Activated T-helper 1 cell treated with Interleukin-2 at 50 U/mL for 16 hours (primary cell): ENCODE measurements at places on chromosomes 12 and 14.

GRCh38 chr14:83301791-83302190 lies 1768.1 kb upstream of the SEL1L start:
- no peak for DNase-seq

DNA sequence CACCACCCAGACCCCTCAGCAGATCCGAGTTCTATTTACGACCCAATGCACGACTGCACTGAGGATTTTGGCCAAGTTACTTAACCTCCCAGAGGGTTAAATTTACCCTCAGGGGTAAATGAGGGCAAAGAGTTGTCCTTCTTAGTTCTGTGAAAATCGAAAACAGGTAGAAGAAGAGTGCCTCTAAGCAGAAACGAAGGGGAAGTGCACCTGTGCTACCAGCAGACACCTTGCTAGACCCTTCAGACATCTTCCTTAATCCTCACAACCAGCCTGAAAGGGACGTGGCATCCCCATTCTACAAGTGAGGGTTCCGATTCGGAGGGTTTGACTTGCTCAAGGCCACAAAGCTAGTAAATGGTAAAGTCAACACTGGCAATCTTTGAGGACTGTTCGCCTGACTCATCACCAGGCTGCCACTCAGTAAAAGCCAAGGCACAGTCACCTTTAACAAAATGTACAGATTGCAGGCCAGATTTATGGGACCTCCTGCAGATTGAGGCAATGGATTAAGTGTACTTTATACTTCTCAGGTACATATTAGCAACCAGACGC lies 1.6 kb downstream of the GSG1 start:
- peak; percentile 4 for DNase-seq

DNA sequence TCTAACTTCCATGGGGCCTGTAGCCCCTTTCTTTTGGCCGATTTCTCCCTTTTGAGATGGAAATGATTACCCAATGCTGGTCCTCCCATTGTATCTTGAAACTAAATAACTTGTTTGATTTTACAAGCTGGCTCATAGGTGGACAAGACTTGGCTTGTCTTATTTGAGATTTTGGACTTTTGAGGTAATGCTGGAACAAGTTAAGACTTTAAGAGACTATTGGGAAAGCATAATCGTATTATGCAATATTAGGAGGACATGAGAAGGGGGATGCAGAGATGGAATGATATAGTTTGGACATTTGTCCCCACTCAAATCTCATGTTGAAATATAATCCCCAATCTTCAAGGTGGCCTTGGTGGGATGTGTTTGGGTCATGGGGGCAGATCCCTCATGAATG lies 49.2 kb upstream of the LYZ start:
- DNase-seq, result no peak

GRCh38 chr12:59431266-59431665 lies 164.6 kb upstream of the SLC16A7 start:
- DNase-seq, result no peak

DNA sequence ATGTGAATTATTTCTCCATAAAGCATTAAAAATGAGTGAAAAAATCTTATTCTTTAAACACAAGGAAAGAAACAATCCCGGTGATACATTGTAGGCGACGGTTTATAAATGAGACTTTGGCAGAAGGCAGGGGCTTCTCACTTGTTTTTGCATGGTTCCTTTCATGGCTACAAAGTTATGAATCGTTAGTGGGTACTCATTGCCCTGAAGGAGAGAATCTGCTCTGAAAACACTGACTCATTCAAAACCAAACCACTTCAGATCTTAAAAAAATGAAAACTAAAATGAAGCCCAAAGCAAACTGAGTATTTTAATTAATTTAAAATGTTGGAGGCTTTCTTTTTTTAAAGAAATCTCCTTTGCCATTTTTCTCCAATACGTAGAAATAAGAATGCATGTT lies 41.4 kb upstream of the AMIGO2 start:
- DNase-seq, result no peak

GRCh38 chr12:16603916-16604575 lies 1.9 kb downstream of the LMO3 start:
- DNase-seq, result no peak

DNA sequence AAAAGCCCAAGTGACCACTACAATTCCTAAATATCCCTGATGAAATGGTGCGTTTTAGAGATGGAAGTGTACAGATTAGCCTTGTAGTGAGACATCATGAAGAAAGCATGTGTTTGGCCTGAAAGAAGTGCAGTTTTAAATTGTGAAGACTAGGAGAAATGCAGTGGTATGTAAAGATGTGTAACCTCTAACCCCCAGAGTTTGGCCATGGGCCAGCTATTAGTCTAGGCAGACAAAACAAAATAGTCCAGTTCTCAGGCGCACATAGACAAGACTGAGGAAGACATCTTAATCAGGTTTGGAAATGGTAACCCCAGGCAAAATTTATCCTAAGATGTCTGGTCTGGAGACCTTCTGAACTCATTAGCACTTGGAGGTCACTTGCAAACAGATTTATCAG lies 23.4 kb downstream of the WBP11 start:
- DNase-seq, result no peak
